Eye (tissue), 1 donor: ENCODE measurements at places on chromosomes 3 and 15.

GRCh38 chr3:170443457-170443856 lies 24.8 kb downstream of the CLDN11 start:
- DNase-seq, result no peak

- no peak for DNase-seq
Observed at GRCh38 chr15:35932531-35932930, 386.6 kb upstream of the DPH6 start.

GRCh38 chr15:25582886-25583285 lies 144.1 kb upstream of the UBE3A start:
- DNase-seq, result no peak

- DNase-seq, result no peak
Observed at GRCh38 chr3:49937090-49937489, 2.9 kb upstream of the RBM6 start.

DNA sequence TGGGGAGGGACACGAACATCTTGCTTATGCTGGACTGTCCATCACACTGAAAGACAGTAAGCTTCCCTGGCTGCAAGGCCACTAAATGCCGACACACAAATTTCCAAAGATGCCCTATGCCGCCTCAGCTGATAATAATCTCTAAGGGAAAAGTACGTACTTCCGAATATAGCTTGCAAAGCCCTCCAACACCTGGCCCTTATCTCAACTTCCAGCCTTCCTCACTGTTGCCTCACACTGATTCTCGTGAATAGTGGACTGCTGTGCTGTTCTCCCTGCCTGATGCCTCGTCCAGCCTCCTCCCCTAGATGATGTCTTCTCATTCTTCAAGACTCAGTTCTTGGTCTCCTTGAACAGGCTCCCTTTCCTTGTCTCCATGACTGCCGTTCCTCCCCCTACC lies 72.3 kb downstream of the CD47 start:
- no peak for DNase-seq

- DNase-seq, result peak; percentile 65
Observed at GRCh38 chr3:16280671-16281070, 15.7 kb downstream of the OXNAD1 start.

GRCh38 chr3:66276705-66277274 lies 56.0 kb downstream of the SLC25A26 start:
- DNase-seq, result peak; percentile 94

- DNase-seq, result no peak
Observed at GRCh38 chr3:40490916-40491315, 14.0 kb downstream of the ZNF619 start.

- peak; percentile 72 for DNase-seq
Observed at GRCh38 chr3:73432023-73432705, 192.6 kb downstream of the PDZRN3 start.

GRCh38 chr3:167350245-167350862 lies 29.7 kb downstream of the ZBBX start:
- DNase-seq, result peak; percentile 73

GRCh38 chr15:100720406-100720967 lies 118.1 kb downstream of the ASB7 start:
- DNase-seq, result no peak

DNA sequence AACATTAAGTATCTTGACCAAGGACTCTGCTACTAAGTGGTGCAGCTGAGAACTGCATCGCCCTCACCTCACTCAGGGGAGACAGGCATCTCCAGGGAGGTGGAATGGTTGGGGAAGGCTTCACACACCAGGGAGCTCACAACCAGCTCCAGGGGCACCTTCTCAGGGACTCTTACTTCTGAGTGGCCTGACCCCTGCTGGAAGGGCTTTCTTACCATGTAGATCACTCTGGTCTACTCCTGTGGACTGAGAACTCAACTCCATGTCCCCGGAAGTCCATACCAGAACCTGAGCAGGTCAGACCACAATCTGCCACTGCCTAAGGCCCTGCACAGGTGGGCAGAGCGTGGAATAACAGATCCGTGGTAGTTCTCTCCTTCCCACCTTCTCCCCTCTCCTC lies 140.5 kb downstream of the TLE3 start:
- no peak for DNase-seq

DNA sequence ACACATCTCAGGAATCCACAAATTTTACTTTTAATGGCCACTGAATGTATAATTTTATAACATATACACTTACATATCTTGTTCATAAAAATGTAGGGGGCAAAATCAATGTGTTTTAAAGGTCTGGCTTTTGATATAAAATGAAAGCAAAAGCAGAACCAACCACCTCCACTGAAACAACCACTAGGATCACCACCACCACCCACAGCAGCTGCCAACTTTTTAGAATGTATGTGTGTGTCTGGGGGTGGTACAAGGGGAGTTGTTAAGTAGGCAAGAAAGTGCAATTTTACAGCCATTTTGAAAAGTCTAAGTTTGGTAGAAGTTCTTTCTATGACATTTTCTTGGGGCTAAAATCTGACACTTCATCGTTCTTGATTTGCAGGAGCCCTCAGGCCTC lies 44.0 kb downstream of the OTOL1 start:
- no peak for DNase-seq

DNA sequence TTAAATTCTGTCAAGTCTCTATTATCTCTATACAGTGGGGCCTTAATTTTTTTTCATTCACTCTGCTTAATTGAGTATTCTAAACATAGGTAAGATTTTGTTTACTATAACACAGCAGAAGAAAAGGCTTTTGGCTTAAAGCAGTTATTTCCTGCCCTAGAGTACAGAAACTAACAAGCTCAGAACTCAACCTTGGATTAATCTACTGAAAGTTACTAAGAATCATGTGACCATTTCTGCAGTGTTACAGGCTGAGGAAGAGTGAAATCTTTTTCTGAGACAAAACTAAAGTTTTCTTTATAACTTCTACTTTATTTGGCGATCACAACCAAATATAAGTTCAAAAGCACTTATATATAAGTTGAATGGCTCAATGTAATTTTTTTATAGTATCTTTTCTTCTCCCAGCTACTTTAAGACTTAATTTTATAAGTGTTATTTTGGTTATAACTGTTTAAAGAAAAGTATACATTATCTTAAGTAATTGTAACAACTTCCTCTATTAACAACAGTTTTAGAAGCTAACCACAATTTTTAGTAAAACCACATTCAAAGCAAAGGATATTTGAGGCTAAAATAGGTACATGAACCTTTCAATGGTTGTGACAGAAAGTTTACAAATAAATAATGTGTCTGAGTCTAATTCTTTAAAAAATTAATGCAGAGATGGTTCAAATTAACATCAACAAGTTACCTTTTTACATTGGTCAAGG lies 240.6 kb upstream of the NAALADL2 start:
- no peak for DNase-seq

- no peak for DNase-seq
Observed at GRCh38 chr3:192284443-192285072, 442.8 kb downstream of the FGF12 start.

DNA sequence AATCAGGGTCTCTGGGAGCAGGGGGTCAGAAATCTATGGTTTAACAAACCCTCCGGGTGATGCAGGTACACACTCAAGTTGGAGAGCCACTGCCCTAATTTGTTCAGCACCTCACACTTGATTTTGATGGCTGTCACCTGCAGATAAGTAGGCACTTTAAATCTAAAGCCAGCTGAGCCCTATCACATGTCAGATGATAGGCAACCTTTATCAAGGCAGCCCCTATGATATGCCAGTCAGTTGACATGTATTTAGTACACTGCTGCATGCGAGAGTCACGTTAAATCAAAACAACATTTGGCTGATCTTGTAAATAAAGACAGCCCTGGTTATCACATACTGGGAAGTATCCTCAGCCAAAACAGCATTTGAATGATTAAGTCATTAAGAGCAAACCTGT lies 104.4 kb upstream of the MCTP2 start:
- no peak for DNase-seq

GRCh38 chr15:39699516-39700374 lies 82.9 kb downstream of the FSIP1 start:
- DNase-seq, result no peak

DNA sequence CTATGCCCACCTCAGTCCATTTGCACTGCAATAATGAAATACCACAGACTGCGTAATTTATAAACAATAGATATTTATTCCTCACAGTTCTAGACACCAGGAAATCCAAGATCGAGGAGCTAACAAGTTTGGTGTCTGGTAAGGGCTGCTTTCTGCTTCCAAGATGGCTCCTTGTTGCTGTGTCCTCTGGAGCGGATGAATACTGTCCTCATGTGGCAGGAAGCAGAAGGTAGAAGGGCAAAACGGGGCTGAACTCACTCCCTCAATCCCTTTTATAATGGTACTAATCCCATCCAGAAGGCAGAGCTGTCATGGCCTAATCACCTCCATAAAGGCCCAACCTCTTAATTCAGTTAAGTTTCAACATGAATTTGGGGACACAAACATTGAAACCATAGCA lies 75.3 kb downstream of the P2RY1 start:
- no peak for DNase-seq

DNA sequence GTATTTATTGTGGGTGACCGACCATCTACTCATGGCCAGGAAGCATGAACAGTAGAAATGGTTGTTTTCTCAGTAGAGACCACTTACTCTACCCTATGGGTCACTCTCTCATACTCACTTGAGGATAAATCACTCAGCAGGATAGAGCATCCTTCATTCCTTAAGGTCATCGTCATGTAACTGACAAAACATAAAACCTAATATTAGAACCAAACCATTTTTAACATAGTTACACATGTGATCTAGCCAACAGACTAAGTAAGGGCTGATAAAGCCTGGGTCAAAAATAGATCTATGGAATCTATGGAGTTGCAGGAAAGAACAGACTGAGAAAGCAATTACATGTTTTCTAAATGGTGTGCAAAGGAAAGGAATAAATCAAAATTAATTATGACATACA lies 769.1 kb downstream of the NTRK3 start:
- no peak for DNase-seq

DNA sequence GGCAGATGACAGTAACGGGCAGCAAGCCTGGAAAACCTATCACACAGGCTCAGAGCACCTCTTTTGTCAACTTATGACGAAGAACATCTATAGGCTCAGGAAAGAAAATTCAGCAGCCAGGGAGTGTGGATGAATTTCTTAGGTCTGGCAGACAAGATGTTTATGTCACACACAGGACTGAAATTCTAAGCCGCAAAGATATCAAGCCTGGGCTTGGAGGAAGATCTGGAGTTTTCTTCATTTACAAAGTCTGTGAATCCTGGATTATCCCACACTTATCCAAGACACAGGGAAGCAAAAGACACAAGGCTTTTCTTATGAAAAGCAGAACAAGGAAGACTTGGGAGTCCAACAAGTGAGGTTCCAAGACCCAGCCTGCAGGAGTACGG lies 23.4 kb upstream of the CHCHD6 start:
- peak; percentile 28 for DNase-seq

DNA sequence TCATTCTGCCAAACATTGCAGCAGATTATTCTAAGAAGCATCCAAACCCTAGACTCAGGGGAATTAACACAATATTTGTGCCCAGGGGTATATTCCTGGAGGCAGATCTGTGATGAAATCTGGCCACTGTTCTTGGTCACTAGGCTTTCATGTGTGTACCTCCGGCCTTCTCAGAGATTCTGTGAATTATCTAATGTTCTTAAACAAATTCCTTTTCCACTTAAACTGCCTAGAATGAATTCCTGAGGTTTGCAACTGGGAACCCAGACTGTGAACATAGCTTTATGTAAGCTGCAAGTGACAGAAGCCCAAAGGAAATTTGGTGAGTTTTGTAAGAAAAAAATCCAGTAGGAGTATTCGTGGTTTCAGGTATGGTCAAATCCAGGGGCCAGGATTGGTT lies 20.7 kb upstream of the CTNNB1 start:
- no peak for DNase-seq

DNA sequence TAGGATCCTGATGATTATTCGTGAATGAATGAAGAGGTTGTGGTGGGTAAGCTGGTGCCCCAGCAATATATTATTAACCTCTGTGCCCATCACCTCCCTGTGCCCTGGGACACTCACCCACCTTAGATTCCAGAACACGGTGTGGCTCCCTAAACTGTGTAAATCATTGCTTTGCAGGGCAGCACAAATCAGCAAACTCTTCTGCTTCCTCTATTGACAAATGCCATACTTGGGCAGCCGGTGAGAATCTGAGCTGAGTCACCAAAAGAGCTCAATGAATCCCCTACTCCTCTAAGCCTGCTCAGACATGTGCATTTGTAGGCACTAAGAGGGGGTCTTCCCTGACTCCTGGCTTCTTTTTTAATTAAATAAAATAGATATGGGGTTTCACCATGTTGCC lies 15.7 kb downstream of the UQCC5 start:
- no peak for DNase-seq

GRCh38 chr3:168341192-168341815 lies 245.6 kb upstream of the GOLIM4 start:
- peak; percentile 72 for DNase-seq

DNA sequence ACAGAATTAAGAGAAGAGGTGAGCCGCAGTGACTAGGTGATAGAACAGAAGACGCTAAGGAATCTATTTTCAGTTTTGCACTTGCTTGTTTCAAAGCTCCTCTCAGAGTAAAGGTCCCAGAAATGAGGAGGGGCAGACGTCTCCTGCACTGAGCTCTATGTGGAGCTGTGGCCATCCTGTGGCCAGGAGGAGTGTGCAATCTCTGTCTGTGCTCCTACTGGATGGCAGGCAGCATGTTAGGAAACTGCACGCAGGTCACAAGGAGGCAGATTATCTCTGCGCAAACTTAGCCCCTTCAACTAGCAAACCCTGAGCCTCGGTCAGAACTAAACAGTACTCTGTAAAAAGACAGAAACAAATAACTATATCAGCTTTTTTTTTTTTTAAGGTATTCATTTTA lies 31.1 kb upstream of the PPIB start:
- DNase-seq, result no peak

GRCh38 chr3:31105438-31106077 lies 211.1 kb upstream of the GADL1 start:
- no peak for DNase-seq

DNA sequence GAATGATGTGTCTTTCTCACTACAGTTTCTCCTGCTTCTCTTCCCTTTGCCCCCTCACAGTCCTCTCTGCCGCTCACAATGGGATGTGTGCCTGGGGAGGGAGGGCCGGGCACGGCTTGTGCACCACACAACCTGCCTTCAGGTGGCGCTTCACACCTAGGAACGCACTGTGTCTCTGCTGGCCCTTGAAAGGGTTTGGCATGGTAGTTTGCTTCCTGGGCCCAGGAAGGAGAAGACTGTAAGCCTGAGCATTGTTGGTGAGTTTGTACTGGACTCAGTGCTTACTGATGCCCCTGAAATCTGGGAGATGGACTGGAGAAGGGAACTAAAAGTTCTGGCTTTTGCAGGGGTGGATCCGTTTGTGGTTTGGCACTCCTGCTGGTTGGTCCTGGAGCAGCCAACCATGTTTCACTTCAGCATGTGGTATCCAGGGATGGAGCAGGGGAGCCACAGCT lies 9.2 kb downstream of the ALPK3 start:
- DNase-seq, result no peak

DNA sequence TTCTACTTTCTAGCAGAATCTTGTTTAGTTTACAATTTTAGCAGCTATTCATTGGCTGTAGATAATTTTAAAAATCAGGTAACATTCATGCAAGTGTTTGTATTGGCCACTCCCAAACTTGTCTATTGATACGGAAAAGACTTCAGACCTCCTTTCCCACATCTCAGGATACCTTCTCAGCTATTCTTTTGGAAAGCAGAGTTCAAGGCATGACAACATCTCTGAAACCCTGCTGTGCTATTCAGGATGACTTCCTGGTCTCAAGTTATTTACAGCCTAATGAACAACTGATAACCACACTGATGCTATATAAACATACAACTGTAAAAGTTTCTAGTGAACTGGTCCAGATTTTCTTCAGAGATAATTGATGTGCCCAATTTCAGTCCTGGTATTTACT lies 55.8 kb downstream of the DZIP3 start:
- DNase-seq, result no peak

- no peak for DNase-seq
Observed at GRCh38 chr3:136427236-136427635, 177.1 kb downstream of the PCCB start.
